Activated B cell treated with CpG ODN at 0.5 μM for 24 hours (primary cell): ENCODE measurements at places on chromosomes 4 and X.

DNA sequence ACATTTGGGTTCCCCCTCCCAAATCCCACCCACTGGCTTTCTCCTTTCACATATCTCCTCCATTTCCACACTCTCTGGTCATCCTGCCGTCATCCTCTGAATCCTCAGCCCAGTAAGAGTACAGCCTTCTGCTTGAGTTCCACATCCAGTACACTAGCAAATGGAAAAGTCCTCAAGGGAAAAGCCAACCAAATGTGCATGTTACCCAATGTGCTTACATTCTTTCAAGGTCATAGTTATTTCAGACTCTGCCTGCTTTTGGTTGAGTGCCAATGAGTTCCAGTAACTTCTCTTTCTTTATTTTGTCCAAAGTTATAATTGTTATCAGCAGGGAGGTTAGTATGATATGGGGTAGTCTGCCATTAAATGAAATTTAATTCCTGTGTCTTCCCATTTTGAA is 78.1 kb downstream of the SRPX start:
- no peak for DNase-seq

DNA sequence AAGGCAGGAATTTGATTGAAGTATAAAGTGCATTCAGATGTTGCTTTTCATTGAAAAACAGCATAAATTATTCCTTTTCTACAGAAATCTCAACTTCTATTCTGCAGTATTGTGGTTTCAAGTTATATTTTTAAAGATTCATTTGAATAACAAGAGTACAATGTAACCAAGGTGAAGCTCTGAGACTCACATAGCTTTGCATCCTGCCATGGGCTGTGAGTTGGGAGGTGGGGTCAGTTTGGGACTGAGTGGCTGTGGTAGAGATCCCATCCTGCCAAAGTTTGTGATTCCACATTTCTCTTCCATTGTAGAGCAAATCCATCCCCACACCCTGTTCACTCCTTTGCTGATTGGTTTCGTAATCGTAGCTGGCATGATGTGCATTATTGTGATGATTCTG is 69.2 kb downstream of the KIT start:
- DNase-seq = no peak

DNA sequence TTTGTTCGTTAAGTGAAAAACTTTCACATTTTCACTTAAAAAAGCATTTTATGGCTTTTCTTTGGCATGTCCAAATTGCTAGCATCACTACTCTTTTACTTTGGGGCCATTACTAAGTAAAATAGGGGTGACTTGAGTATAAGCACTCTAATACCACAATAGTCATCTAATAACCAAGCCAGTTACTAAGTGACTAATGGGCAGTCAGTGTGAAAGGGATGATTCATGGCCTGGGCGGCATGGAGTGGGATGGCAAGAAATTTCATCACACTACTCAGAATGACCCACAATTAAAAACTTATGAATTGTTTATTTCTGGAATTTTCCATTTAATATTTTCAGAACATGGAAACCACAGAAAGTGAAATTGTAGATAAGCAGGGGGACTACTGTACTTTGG is 60.9 kb downstream of the BMP15 start:
- DNase-seq = no peak

DNA sequence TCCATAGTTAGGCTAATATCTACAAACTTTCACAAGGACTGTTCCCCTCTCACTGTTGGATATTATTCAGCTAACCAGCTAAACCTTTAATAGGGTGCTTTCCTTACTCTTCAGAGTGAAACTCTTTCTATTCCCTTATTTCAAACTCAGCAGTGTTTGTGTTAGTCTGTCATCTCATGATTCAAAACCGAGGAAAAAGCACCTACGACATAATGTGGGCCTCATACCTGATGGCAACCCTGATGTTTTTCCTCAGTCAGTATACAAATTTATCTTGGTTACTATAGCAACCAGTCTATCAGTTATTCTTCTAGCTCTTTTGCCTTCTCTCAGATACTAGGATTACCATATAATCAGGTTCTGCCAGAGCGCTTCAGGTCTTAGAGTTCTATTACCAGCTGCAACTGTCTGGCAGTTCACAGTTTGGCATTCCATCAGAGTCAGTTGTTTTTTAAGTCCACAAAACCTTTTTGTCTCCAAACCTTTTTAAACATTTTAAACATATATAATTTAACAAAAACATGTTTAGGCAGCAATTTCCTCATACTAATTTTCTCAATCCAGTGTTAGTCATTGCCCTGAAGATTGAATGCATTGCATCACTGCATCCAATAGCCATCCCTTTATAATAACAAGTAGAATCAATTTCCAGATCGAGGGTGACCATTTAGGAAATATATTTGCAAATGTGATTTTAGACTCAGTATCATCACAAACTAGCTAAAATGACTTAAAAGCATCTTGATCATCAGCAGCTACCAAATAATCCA is 7.4 kb downstream of the WDR44 start:
- no peak for DNase-seq

DNA sequence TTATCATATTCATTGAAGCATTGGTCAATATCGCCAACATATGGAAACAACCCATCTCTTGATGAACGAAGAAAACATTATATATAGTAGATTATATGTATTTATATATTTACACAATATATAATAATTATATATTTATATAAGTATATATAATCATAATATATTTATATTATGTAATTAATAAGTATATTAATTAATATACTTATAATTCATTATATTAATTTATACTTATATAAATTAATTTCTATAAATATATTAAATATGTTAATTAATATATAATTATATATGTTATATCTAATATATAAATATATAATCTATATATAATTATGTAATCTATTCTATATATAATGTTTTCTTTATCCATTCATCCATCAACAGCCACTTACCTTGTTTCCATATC is 69.0 kb upstream of the SRD5A3 start:
- DNase-seq = no peak

GRCh38 chr4:3505231-3505630 is 27.0 kb downstream of the LRPAP1 start:
- DNase-seq = no peak

GRCh38 chr4:189769131-189769530 is 171.5 kb upstream of the FRG1 start:
- DNase-seq = no peak

- DNase-seq = no peak
These were observed 43.4 kb upstream of the CABS1 start for GRCh38 chr4:70291341-70291740.

GRCh38 chrX:54978448-54978847 is 15.5 kb downstream of the PFKFB1 start:
- DNase-seq = no peak

- DNase-seq = no peak
These were observed 595.6 kb upstream of the TENM3 start for GRCh38 chr4:181647396-181648147.

DNA sequence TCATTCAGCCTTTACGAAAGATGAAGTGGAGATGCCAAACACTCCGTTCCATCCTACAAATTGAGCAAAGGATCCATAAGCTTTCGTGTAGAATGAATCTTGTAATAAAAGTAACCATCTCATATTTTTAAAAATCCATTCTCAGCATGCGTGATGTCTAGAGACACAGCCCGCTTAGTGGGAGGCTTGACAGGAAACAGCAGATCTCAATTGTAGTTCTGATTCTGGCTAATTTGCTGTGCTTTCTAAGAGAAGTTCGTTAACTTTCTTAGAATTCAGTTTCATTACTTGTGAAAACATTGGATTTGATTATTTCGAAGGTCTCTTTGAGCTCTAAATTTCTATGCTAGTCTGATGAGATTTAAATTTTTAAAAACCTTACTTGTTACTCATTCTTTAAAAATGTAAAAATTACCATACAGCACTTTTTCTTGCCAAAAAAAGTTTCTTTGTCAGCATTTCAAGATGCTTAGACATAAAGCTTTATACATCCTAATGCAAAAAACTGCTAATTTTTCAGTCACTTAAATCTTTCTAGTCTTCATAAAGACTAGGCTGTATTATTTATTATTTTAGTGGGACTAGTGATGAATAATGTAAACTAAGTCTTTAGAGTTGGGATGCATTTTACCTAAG is 66.9 kb upstream of the NEIL3 start:
- DNase-seq = no peak

GRCh38 chr4:3269105-3269927 is 20.4 kb downstream of the MSANTD1 start:
- DNase-seq = no peak

DNA sequence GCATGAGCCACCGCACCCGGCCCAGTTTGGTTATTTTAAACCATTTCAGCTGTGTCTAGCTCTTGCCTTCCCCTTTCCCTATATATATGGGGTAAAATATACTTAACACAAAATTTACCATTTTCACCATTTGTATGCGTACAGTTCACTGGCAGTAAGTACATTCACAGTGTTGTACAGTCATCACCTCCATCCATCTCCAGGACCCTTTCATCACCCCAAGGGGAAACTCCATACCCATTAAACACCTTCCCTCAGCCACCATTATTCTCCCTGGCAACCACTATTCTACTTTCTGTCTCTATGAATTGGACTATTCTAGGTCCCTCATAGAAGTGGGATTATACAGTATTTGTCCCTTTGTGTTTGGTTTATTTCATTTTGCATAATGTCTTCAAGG is 106.4 kb downstream of the TMEM131L start:
- DNase-seq = no peak

DNA sequence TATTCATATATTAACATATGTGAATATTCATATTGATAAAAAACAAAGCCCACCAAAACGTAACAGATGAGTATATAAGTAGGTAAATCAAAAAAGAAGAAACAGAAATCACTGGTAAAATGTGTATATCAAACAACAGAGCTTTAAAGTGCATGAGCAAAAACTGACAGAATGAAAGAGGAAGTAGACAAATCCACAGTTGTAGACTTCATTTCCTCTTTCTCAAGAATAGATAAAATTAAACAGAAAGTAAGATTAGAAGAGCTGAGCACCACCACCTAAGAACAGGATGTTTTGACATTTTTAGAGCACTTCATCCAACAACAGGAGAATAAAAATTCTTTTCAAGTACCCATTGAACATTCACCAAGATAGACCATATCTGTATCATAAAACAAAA is 64.6 kb downstream of the CNKSR2 start:
- DNase-seq = no peak

DNA sequence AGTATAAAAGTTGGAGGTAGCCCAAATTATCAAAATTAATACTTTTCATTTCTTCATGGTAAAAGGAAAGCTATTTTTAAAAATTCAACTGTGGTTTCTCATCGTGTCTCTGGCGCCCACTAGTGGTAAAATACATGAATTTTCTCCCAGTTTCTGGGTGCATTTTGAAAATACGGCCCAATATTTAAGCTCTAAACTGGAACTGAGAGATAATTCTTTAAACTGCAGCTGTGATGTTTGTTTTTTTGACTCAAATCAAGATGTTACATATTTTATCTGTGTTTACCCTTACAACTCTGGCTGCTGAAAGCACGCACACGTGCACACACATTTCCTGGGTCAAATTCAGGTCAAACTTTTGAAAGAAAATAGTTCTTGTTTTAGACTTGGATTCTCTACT is 123.9 kb upstream of the ACSL4 start:
- no peak for DNase-seq

DNA sequence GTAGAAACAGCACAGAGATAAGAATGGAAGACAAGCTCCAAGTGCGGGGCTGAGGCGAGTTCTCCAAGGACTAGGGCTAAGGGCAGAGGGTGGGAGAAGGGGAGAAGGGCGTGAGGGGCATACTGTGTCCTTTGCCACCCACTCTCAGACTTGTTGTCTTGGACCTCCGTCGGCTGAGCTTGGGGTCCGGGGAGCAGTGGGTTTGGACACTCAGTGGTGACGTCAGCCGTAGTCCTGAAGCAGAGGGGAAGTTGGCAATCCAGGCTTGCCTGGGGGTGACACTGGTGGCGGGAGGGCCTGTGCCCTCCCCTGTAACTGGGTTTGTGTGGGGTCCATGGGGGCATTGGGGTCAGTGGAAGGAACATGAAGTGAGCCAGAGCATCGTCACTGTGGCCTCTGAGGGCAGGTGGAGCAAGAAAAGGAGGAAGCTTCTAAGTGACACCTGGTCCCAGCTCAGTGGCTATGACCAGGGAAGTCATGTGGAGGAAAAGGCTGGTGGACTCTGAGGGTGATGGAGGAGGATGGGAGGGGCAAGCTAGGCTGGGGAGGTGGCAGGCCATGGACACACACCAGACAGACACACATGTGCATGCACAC is 17.6 kb downstream of the CD99 start:
- DNase-seq = no peak

DNA sequence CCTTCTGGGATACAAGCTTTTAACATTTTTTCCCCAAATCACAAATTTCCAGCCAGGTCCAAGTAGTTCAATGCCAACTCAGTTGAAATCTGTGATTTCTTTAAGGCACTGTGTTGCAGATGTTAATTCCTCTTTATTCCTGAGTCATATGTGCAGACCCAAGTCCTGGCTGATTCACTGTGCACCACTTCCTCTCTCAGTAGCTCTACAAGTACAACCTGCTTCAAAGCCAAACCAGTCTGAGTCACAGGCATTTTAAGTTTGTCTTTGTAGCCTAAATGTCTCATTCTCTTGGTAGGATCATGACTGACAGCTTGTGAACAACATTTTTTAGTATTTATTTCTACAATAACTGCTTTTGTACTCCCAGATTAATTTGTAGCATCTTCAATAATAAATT is 165.6 kb upstream of the S100G start:
- DNase-seq = no peak

DNA sequence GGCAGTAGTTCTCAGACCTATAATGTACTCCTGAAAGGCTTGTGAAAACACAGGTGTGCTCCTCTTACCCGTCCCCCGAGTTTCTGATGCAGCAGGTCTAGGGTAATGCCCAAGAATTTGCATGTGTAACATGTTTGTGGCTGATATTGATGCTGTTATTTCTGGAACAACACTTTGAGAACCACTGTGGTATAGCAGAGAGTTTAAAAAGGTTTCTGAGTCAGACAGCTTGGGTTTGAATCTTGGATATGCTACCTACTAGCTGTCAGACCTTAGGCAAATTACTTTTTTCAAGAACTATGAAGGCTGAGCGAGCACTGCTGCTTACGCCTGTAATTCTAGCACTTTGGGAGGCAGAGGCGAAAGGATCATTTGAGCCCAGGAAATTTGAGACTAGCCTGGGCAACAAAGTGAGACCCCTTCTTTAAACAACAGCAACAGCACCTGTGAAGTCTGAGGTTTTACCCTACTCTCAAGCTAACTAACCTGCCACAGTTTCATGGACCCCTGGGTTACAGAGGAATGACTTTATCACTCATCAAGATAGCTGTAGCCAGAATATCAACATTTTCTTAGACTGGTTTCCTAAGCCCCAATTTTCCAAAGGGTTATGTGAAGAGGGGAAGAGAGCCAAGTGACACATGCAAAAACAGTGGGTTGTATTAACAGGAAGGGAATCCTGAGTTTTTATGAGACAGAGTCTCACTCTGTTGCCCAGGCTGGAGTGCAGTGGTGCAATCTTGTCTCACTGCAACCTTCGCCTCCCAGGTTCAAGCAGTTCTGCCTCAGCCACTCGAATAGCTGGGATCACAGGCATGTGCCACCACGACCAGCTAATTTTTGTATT is 5.1 kb downstream of the AFF1 start:
- DNase-seq = no peak

DNA sequence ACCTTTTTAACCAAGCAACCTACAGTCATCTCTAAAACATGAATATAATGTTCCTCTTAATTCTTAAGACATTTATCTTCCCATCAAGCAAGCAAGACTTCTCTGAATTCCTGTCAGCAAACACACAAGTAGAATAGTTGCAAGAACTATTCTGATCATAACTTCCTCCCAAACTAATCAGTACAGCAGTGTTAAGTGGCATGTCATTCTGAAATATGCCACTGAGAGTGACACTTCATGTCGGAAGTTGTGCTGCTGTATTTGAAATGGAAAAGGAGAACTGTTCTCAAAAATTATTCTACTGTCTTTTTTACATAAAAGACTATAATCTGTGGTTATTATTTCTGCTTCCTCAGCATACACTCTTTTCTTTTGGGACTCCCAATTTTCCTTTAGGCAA is 546.6 kb downstream of the PCDH18 start:
- no peak for DNase-seq
